ENCODE measurements at places on chromosomes 16 and 17.

DNA sequence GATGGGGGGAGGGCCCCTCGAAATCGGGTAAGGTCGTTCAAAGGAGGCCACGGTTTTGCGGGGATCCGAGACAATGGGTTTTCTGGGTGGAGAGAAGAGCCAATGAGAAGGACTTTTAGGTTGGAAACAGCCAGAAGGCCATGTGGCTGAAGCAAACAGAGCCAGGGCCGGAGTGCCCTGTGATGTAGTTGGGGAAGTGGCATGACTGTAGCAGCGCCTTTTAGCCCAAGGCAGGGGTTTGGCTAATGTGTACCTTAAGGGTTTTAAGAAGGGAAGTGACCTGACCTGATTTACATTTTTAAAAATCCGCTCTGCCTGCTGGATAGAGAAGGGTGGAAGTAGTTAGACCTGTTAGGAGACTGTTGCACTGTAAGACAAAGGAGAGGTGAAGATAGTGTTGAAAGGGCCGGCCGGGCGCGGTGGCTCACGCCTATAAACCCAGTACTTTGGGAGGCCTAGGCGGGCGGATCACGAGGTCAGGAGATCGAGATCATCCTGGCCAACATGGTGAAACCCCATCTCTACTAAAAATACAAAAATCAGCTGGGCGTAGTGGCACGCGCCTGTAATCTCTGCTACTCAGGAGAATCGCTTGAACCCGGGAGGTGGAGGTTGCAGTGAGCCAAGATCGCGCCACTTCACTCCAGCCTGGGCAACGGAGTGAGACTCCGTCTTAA, 1.0 kb downstream of the LYRM1 start:
- DNase-seq = no peak

GRCh38 chr16:22665803-22666202, 148.2 kb upstream of the HS3ST2 start:
- no peak for DNase-seq

GRCh38 chr16:1770328-1771187, 785 bp downstream of the NME3 start:
- DNase-seq = peak; percentile 52

DNA sequence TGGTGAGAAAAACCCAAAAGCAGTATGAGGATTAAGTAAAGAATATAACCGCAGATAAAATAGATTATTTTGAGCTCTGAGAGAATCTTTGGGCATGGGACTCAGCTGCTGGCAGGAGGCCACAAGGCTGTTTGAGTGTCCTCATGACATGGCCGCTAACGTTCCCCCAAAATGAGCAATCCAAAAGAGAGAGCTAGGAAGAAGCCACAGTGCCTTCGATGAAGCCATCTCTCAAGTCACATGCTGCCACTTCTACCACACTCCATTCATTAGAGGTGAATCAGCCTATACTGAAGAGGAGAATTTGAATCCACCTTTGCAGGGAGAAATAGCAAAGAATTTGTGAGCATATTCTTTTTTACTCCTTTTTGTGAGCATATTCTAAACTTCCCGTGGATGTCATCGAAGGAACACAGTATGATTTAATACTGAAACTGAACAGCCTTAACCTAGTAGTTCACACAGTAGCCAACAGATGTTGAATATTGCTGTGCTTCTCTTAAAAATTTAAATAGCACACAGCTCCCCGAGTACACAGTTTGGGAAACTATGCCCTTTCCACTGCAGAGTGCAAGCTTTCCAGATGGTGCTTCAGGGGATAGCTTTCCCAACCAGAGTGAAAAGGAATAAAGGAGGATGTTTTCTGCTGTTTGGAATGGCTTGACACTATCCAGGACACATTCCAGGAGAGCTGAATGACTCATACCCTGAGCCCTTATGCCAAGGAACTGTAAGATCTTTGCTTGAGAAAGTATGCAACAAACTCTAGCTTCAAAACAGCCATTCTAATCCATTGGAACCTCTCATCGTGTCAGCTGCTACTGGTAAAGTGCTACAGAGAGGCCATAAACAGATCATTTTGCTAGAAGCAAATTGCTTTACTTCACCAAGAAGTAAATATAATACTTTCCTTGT, 33.9 kb downstream of the ANKFY1 start:
- no peak for DNase-seq

DNA sequence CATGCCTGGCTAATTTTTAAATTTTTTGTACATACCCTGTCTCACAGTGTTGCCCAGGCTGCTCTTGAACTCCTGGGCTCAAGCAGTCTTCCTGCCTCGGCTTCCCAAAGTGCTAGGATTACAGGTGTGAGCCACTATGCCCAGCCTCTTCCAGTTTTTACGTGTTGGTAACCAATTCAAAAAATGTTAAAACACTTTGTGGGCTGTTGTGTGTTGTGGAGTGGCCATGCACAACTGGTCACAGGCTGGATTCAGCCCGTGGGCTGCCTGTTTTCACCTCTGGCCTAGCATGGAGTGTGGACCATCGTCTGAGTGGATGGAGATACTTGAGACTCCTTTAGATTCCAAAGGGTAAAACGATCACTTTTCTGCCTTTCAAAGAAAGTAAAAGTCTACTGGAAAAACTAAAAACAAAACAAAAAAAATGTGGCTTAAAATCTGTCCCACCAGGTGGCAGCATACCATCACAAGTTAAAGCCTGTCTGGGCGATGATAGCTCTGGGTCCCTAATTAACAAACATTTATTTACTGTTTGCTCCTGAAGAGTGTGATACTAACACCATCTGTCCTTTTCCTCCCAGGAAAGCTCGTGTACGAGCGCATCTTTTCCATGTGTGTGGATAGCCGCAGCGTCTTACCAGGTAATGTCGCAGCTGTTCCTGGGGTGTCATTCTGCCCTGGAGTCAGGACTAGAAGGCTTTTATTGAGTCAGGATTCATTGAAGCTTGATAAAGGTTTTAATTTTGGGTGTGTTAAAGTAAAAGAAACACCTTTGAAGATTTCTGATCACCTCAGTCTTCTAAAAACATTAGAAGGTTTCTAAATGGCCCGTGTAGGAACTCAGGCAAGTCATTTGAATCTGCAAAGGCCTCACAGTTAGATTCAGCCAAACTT, 45.8 kb downstream of the VPS35L start:
- DNase-seq = peak; percentile 6

- no peak for DNase-seq
Observed at GRCh38 chr16:84220851-84221250, 19.0 kb downstream of the KCNG4 start.

DNA sequence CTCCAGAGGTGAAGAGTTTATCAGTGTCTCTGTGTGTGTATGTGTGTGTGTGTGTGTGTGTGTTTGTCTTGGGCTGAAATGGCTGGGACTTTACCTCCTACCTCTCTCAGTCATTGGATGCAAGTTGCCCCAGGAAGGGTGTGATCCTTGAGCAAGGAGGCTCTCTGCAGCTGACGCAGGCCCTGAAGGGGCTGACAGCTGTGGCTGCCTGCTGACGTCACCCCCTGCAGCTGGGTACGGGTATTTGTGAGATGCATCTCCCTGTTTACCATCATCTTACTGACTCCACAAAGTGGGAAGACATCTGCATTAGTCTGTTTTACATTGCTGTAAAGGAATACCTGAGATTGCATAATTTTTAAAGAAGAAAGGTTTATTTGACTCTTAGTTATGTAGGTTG, 631.5 kb upstream of the RBFOX1 start:
- no peak for DNase-seq

GRCh38 chr17:66549731-66550207, 247.4 kb downstream of the PRKCA start:
- no peak for DNase-seq

GRCh38 chr16:66275775-66276428, 90.6 kb upstream of the CDH5 start:
- DNase-seq = no peak

- no peak for DNase-seq
Observed at GRCh38 chr17:83179374-83179773, 100.0 kb downstream of the METRNL start.

- DNase-seq = peak; percentile 54
Observed at GRCh38 chr17:35241520-35241919, 1.4 kb upstream of the SLFN5 start.

DNA sequence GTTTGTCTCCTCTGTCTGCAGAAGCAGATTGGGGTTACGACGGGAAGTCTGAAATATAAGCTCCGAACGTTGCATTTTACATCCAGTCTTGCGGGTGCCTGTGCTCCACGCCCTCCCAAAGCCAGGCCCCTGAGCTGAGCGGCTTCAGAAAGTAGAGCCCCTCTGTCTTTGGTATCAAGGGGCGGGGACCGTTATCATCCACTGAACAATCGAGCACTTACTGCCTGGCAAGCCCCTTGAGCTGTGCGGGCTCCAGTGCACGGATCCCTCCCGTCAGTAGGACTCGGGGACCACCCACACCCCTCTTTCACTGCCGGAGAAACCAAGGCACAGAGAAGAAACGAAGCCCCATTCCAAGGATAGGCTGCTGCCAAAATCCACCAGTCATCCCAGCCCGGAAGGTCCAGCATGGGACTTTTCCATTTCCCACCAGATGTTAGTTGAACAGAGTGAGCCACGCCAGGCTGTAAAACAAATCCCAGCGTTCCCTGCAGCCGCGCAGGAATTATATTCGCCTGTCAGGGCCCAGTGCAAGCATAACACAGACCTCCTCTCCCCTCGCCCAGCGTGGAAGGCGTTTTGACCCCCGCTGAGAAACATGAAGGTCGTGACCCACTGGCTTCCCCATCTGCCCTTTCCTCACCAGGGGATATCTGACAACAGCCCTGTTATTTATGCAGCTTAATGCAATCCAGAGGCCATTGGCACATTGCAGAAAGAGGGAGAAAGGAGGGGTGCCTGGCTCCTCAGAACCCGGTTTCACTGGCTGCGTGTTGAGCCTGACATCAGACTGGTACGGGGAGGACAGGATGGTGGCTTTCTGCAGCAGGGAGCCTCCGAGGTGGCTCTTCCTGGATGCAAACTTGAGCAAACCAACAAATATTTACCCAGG, 212.2 kb upstream of the FOXF1 start:
- no peak for DNase-seq

DNA sequence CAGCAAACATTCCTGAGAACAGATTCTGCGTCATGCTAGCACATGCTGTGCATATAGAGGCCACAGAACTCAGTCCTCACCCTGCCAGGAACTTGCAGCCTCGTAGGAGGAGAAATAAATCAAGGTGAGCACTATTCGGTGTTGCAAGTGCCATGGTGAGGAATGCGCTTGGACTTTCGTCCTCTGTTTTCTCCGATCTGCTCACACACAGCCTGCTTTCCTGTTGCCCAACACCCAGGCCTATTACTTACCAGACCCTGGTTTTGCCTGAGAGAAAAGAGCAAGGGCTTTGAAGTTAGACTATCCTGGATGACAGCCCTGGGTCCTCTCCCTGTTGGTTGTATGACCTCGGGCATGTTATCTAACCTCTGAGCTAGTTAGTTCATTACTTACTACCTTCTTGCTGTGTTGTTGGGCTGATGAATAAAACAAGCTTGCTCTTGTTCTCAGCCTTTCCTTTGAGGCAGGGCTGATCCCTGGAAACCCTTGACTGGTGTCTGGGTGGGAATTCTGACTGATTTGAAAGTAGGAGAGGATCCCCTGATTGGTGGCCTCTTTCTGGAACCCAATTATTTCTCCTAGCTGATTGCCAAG, 2.9 kb downstream of the ACSF2 start:
- no peak for DNase-seq

DNA sequence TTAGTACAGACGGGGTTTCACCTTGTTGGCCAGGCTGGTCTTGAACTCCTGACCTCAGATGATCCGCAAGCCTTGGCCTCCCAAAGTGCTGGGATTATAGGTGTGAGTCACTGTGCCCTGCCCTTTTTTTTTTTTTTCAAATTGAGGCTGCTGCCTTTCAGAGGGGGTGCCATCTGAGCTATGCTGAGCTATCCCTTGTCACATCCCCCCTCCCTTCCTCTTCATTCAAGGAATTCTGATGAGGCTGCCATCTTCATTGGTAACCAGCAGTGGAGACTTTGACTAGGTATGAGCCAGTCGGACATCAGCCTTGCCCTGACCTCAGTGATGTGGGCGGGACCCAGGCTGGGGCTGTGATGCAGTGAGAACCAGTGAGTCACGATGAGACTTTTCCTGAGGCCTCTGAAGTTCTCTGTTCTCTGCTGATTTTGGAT, 24.4 kb upstream of the GPT2 start:
- DNase-seq = no peak

- DNase-seq = no peak
Observed at GRCh38 chr16:57614944-57615343, 13.5 kb upstream of the ADGRG1 start.

DNA sequence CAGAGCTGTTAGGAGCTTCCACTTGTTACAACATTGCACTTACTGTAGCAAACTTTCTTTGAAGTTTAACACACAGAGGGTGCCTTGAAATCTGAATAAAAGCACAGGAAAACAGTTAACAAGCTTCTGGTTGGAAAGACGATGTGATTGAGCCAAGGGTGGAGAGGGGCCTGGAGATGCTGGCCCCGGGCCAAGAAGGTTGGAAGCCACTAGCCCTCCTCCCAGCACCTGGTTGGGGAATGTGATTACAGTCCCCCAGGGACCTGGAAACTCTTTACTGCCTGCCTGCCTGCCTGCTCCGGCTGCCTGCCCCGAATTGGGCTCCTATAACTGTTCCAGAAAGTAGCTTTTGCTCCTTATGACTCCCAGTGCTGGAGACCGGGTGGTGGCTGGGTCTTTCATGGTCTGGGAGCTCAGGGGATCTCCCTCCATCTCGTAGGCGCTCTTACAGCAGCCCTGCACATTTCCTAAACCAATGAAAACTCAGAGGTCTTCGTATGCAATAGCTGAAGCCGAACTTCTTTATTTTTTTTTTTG, 48.0 kb upstream of the ZFHX3 start:
- no peak for DNase-seq

GRCh38 chr16:52372313-52372712, 174.6 kb downstream of the TOX3 start:
- no peak for DNase-seq

DNA sequence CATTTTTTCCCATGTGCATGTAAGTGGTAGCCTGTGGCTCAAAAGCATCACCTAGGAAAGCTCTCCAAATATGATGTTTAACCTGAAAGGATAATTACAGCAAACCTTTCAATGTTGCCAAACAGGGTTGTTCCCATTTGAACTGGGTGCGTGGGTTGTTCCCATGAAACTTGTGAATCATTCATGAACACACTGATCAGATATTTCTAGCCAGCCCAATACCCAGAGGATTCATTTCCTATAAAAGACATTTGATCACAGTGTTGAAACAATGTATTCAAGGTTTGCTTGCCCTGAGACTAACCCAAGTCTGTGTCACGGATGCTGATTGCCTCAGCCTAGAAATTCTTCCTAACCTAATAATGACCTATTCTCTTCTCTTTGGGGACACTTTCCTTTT, 12.9 kb downstream of the KRT39 start:
- DNase-seq = no peak

- DNase-seq = no peak
Observed at GRCh38 chr16:79970551-79971236, 370.2 kb upstream of the MAF start.

GRCh38 chr17:9577373-9577709, 899 bp downstream of the CFAP52 start:
- DNase-seq = no peak

- DNase-seq = no peak
Observed at GRCh38 chr17:54902611-54903010, 2.0 kb downstream of the TOM1L1 start.

- DNase-seq = no peak
Observed at GRCh38 chr17:34443619-34444469, 80.8 kb upstream of the CCL1 start.

All from activated T-cell treated with anti-CD3 and anti-CD28 coated beads, Interleukin-2, amount 50 U/mL, for 4 hours (primary cell).